ENCODE measurements at places on chromosomes 5 and 9.
A peak's percentile ranks its signal among the peaks of the same experiment; 100 is the strongest.

DNA sequence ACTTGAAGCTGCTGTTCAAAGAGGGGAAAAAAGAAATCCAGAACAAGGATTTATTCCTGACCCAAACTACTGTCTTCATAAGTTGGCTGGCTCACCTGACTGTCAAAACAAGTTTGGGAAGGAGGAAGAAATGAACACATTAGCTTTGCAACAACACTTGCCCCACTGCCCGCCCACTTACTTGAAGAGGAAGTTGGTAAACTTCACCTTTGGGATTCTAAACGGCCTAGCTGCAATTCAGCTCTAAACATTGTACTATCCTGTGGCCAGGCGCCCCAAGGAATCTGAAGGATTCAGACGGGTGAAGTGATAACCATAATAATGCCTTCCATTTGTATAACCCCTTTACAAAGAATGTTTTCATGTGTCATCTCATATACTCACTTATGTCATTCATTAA lies 199.4 kb downstream of the ARRDC3 start:
- H3K36me3 ChIP-seq: no peaks in the 10 kb centered on the region
- no peak overlapping the region for H3K27ac ChIP-seq
- H3K27me3 ChIP-seq: no peaks in the 10 kb centered on the region
- H3K4me1 ChIP-seq: no peaks in the 10 kb centered on the region
- no peak overlapping the region for H3K4me3 ChIP-seq

GRCh38 chr9:92402360-92402759 lies 2.0 kb downstream of the OGN start:
- H3K27ac ChIP-seq: no peak overlapping the region
- no peak overlapping the region for H3K4me3 ChIP-seq
- H3K27me3 ChIP-seq: no peaks in the 10 kb centered on the region
- no peaks in the 10 kb centered on the region for H3K4me1 ChIP-seq

GRCh38 chr9:81595887-81596543 lies 93.3 kb downstream of the TLE1 start:
- no peaks in the 10 kb centered on the region for H3K27me3 ChIP-seq
- no peak for DNase-seq
- H3K4me1 ChIP-seq: peaks cover 14% of the 10 kb centered on the region
- H3K36me3 ChIP-seq: peaks cover 35% of the 10 kb centered on the region
- H3K27ac ChIP-seq: no peak overlapping the region
- H3K4me3 ChIP-seq: no peak overlapping the region

DNA sequence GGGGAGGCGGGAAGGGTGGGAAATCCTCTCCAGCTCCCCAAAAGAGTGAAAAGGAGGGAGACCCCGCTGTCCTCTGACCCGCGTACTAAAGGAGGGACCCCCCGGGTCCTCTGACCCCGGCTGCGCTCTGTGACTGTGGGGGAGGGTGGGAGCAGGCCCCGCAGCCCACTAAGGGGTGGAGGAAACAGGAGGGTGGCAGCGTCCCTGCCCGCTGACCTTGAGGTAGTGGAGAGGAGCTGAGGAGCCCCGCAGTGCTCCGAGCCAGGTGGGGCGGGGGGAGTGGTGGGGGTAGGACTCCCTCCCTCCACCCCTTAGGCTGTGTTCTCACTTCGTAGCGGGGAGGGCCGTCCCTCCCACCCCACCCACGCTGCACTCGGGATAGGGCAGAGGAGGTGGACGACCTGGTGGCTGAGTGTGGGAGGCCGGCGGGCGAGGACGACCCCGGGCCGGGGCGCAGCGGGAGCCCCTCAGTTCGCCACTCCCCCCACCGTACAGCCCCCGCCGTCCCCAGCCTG lies 449 bp upstream of the ADCY2 start:
- H3K27me3 ChIP-seq: peaks cover 45% of the 10 kb centered on the region
- DNase-seq: no peak
- H3K4me1 ChIP-seq: peaks cover 17% of the 10 kb centered on the region

DNA sequence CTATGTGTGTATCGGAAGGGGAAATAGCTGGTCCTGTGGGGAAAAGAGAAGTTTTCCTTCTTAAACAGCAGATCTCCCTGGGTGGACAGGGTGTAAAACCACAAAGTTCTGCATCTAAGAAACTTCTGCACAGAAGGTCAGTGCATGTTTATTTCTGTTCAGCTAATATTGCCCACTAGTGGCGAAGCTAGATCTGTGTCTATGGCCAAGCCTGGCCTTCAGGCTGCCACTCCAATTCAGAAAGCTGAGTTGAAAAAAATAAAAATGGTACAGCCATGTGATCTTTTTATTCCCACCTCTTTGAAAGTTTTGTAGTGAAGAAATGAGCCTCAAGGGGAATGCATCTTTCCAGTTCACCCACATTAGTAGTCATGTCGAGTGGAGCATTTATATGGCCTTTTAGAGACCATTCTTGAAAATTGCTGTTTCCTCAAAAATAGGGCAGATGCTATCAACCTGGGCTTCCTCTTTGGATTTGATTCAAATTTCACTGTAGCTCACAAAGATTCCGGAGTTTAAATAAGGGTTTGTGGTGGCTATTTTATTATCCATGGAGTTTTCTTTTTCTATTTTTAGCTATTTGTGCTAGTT lies 488.0 kb downstream of the PRELID2 start:
- H3K36me3 ChIP-seq: no peaks in the 10 kb centered on the region
- DNase-seq: peak; percentile 74
- no peaks in the 10 kb centered on the region for H3K27me3 ChIP-seq
- no peak overlapping the region for H3K4me3 ChIP-seq

DNA sequence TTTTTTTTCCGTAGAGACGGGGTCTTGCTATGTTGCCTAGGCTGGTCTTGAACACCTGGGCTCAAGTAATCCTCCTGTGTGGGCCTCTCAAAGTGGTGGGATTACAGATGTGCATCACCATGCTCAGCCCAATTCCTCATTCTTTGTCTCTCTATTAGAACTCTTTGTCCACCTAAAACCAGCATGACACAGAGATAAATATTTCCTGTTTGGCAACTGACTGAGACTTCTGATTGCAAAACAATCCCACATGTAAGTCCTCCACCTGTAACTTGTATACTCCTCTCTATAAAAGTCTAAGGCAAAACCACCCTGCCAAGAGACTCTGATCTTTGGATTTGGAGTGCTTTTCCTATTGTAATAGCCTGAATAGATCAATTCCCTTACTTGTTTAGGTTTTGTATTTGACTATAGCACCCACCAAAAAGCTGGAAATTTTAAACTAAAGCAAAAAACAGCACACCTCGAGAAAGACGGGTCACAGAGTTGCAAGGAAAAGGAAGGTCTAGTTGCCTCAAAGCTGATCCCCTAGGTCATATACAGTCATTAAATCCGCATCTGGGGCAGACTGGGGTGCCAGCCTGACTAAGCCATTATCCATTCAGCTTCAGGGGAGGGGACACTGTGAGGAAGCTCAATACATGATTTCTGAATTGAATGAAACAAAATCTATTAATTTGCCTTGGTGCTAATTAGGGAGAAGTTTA lies 13.5 kb upstream of the KIF27 start:
- H3K27me3 ChIP-seq: no peaks in the 10 kb centered on the region
- no peak overlapping the region for H3K4me3 ChIP-seq
- DNase-seq: peak; percentile 58
- peaks cover 3% of the 10 kb centered on the region for H3K4me1 ChIP-seq
- H3K27ac ChIP-seq: no peak overlapping the region

DNA sequence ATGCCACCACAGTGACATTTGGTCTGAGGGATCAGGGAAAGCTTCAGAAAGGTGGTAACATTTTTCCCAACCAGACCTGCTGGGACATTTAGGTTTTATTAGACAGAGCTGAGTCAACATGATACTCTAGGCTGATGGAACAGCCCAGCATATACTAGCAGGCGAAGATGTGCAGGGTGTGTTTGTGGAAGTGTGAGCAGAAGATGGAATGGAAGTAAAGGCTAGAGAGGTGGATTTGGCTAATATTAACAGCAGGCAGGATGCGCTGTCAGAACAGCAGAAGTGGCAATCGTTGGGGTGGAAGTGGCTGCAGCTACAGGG lies 340.6 kb downstream of the ASTN2 start:
- no peaks in the 10 kb centered on the region for H3K36me3 ChIP-seq
- no peak for DNase-seq
- H3K4me3 ChIP-seq: no peak overlapping the region
- no peaks in the 10 kb centered on the region for H3K4me1 ChIP-seq

DNA sequence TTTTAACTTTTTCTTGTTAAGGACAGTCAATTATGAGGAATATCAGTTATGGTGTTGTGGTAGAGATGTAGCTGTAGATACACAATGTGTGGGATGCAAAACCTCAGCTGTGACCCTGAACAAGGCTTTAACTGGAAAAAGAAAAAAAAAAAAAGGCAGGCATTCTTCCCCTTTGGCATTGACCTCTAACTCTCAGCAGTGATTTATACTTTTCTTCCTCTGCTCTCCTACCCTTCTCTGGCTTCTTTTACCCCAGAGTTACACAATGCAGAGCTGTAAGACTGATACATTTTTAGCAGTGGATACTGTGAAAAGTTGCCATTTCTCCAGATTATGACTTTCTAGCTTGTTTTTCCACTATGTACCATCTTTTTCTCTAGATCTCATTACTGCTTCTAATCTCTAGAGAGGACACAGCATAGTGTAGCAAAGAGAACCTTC lies 2.0 kb downstream of the CTNNAL1 start:
- H3K36me3 ChIP-seq: no peaks in the 10 kb centered on the region
- H3K27me3 ChIP-seq: no peaks in the 10 kb centered on the region
- H3K4me3 ChIP-seq: no peak overlapping the region
- peaks cover 7% of the 10 kb centered on the region for H3K4me1 ChIP-seq

- H3K27me3 ChIP-seq: peaks cover 91% of the 10 kb centered on the region
- H3K4me3 ChIP-seq: no peak overlapping the region
- no peak overlapping the region for H3K27ac ChIP-seq
- peaks cover 1% of the 10 kb centered on the region for H3K4me1 ChIP-seq
Observed at GRCh38 chr5:141870871-141871270, 7.3 kb downstream of the PCDH1 start.

GRCh38 chr5:119470105-119470763 lies 17.9 kb downstream of the HSD17B4 start:
- no peak overlapping the region for H3K27ac ChIP-seq
- peaks cover 10% of the 10 kb centered on the region for H3K36me3 ChIP-seq
- no peaks in the 10 kb centered on the region for H3K27me3 ChIP-seq
- no peak overlapping the region for H3K4me3 ChIP-seq
- H3K4me1 ChIP-seq: no peaks in the 10 kb centered on the region

GRCh38 chr9:80867731-80868130 lies 821.6 kb downstream of the TLE1 start:
- no peak overlapping the region for H3K4me3 ChIP-seq
- H3K27ac ChIP-seq: no peak overlapping the region
- no peaks in the 10 kb centered on the region for H3K36me3 ChIP-seq
- no peaks in the 10 kb centered on the region for H3K27me3 ChIP-seq
- no peak for DNase-seq
- H3K4me1 ChIP-seq: no peaks in the 10 kb centered on the region

GRCh38 chr9:16871336-16872151 lies 1.1 kb upstream of the BNC2 start:
- peak; percentile 73 for DNase-seq
- peak overlapping the region; percentile 56 for H3K27ac ChIP-seq
- H3K4me3 ChIP-seq: peak overlapping the region; percentile 86
- no peaks in the 10 kb centered on the region for H3K27me3 ChIP-seq
- no peaks in the 10 kb centered on the region for H3K36me3 ChIP-seq

DNA sequence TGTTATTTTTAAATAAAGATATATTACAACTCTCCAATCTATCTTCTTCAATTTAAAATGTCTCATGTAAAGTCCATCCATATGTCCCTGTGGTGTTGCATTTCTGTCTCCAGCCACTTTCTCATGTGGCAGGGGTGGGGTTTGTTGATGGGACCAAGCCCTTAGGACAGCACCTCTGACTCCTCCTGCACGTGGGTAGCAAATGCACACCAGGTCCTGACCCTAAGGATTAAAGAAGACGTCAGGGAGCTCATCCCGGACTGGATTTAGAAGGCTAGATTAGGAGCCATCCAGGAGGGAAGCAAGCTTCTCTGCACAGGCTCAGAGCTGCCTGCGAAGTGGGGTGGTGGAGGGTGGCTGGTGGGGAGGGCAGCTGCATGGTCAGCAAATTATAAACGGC lies 38.9 kb upstream of the FAM120AOS start:
- no peaks in the 10 kb centered on the region for H3K27me3 ChIP-seq
- peaks cover 30% of the 10 kb centered on the region for H3K36me3 ChIP-seq
- no peak overlapping the region for H3K4me3 ChIP-seq
- H3K4me1 ChIP-seq: no peaks in the 10 kb centered on the region
- DNase-seq: peak; percentile 18
- no peak overlapping the region for H3K27ac ChIP-seq

All from mesenchymal stem cell (in vitro differentiated cells and primary cell).